ENCODE measurements at places on chromosomes 12 and 14.

DNA sequence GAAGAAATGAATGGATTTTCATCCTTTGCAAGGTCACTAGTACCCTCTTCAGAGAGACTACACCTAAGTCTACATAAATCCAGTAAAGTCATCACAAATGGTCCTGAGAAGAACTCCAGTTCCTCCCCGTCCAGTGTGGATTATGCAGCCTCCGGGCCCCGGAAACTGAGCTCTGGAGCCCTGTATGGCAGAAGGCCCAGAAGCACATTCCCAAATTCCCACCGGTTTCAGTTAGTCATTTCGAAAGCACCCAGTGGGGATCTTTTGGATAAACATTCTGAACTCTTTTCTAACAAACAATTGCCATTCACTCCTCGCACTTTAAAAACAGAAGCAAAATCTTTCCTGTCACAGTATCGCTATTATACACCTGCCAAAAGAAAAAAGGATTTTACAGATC lies 40.8 kb downstream of the SPATA7 start:
- DNase-seq = no peak

GRCh38 chr12:39393179-39393578 lies 49.7 kb downstream of the KIF21A start:
- no peak for DNase-seq

DNA sequence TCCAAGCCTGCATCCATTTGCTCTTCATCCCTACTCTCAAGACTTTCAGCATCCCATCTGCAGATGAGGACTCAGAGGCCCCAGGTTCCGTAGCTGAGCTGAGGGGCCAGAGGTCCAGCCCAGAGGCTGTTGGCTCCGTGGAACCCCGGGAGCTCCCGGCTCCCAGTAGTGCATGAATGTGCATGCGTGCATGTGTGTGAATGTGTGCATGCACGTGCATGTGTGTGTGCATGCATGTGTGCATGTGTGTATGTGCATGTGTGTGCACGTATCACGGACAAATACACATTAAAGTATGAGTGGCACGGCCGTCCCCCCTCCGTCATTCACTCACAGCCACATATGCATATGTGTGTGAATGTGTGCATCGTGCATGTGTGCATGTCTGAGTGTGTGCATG lies 149.9 kb downstream of the KIF26A start:
- DNase-seq = no peak

GRCh38 chr12:132379996-132380395 lies 50.6 kb upstream of the GALNT9 start:
- DNase-seq = no peak

GRCh38 chr14:28398506-28398905 lies 368.1 kb upstream of the FOXG1 start:
- no peak for DNase-seq
